Germinal center (tissue), 1 donor: ENCODE measurements at places on chromosomes 7 and 10.

- DNase-seq: no peak
Observed at GRCh38 chr7:26439521-26440232, 148.0 kb downstream of the SNX10 start.

DNA sequence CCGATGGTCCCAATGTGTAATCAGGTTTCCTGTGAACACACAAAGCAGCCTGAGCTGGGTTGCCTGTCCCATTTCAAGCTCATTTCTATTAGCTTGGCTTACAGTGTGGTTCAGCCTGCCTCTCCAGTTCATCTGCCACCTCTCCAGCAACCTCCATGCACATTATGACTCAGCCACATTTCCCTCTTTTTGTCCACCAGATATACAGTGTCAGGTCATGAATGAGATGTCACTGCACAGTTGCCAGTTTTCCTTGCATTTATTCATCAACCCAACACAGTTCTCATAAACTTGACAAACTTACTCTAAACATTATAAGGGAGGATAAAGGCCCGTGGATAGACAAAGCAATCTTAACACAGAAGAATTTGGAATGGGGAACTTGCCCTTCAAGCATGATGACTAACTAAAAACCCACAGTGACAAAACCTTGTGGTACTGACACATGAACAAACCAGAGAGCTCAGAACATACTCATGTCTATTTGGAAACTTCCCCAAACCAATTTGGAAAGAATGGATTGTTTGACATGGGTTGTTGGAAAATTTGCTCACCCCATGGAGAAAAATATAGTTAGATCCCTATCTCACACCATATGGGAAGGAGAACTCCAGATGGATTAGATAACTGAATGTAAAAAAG lies 2.5 kb upstream of the CFAP58 start:
- DNase-seq: no peak

GRCh38 chr10:120650705-120651399 lies 193.8 kb downstream of the PLPP4 start:
- no peak for DNase-seq

DNA sequence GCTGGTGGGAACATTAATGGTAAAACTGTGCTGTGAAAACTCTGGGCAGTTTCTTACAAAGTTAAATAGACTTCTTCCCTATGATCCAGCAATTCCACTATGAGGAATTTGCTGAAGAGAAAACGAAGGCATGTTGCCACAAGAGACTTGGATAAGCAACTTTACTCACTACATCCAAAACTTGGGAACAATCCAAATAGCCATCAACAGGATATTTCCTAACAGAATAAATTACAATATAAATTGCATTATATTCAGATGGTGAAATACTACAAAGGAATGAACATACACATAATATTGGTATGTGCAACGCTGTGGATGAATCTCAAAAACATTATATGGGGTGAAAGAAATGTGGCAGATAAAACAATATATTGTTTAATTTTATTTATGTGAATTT lies 21.4 kb upstream of the MKI67 start:
- no peak for DNase-seq

GRCh38 chr10:118264252-118264651 lies 77.9 kb downstream of the FAM204A start:
- no peak for DNase-seq
